ENCODE measurements at places on chromosomes 12 and 14.

DNA sequence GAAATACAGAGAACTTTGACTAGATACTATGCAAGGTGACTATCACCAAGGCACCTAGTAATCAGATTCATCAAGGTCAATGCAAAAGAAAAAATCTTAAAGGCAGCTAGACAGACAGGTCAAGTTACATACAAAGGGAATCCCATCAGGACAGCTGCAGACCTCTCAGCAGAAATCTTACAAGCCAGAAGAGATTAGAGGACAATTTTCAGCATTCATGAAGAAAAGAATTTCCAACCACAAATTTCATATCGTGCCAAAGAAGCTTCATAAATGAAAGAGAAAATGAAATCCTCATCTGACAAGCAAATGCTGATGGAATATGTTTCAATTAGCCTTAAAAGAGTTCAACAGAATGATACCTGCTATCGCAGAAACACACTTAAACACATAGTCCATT lies 913.7 kb downstream of the RPS29 start:
- DNase-seq = no peak

GRCh38 chr14:94945615-94946014 lies 175.7 kb upstream of the GSC start:
- no peak for DNase-seq

DNA sequence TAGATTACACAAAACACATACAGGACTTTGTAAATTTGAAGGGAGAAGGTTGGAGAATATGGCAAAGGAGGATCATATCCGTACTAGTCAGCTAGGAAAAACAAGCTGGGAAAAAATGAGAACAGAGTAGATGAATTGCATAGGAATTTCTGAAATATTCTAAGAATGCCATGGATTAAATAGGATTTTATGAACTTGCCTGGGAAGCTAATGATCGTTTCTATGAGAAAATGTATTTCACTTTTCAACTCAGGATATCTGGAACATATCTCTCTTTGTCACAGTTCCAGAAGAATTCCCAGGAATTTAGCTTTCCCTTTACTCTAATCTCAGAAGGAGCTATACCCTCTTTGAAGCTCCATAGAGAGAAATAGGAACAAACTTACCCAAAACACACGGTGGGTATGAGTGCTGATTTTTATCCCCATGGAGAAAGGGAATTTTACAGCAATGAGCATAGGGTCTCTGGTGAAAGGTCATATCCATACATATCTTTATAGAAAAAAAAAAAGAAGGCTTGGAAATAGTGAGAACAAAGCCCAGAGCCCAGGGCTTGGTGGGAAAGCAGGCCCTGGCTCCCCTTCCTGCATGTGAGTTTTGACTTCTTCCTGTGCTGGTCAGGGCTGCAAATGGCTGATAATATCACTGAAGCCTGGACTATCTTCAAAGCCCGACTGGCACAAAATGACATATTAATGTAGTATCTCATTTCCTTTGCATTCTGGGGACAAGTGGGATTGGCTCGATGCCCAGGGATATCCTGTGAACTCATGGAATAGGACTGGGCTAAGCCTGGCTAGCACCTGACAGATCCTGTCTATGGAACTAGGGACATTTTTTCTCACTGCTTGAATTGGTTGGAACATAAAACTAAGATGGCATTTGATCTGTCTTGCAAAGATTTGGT lies 136.3 kb downstream of the AEBP2 start:
- no peak for DNase-seq

GRCh38 chr12:124506145-124506831 lies 61.1 kb downstream of the NCOR2 start:
- no peak for DNase-seq

DNA sequence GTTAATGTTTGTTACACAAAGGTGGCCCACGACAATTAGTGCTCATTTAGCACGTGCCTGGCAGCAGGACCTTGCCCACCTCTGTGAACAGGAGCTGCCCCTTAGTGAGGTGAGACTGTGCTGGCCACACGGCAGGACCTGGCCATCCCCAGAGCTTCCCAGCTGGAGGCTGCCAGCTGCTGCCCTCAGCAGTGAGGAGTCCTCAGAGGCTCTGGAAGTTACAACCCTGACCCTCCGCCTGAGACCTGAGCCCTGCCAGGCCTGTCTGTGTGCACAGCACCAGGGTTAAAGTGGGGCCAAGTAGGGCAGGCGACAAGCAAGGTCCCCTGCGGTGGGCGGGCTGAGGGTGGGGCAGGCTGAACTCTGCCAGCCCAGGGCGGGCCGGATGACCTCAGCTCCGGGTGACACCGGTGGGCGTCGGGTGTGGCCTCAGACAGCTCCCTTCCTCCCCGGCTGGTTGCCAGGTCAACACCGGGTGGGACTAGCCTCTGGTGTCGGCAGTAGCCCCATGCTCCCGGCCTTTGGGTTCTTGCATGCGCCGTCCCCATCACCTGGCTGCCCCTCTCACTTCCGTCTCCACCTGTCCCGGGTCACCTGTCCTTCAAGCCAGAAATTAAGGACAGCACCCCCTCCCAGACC lies 9.2 kb upstream of the LBHD2 start:
- no peak for DNase-seq

DNA sequence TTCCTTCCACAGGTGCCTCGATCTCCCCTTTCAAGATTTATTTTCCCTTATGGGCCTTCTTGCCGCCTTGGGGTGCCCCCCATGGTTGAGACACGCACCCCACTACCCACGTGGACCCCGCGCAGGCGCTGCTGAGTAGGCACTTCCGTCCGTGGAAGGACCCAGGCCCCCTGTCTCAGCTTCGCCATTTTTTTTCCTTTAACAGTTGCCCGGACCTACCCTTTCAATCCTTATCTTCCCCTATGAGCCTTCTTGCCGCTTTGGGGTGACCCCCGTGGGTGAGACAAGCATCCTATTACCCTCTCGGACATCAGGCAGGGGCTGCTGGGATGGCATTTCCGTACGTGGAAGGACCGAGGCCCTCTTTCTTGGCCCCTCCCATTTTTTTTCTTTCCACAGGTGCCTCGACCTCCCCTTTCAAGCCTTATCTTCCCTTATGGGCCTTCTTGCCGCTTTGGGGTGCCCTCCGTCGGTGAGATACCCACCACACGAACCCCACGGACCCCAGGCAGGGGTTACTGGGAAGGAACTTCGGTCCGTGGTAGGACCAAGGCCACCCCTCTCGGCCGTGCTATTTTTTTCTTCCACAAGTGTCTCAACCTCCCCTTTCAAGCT lies 268.2 kb downstream of the ALG10 start:
- DNase-seq = no peak

GRCh38 chr12:91111366-91112325 lies at the start of gene LUM:
LUM (minus strand) TSS chr12:91111494; CDS start chr12:91108979, 2,515 bp downstream.
- no peak for DNase-seq

DNA sequence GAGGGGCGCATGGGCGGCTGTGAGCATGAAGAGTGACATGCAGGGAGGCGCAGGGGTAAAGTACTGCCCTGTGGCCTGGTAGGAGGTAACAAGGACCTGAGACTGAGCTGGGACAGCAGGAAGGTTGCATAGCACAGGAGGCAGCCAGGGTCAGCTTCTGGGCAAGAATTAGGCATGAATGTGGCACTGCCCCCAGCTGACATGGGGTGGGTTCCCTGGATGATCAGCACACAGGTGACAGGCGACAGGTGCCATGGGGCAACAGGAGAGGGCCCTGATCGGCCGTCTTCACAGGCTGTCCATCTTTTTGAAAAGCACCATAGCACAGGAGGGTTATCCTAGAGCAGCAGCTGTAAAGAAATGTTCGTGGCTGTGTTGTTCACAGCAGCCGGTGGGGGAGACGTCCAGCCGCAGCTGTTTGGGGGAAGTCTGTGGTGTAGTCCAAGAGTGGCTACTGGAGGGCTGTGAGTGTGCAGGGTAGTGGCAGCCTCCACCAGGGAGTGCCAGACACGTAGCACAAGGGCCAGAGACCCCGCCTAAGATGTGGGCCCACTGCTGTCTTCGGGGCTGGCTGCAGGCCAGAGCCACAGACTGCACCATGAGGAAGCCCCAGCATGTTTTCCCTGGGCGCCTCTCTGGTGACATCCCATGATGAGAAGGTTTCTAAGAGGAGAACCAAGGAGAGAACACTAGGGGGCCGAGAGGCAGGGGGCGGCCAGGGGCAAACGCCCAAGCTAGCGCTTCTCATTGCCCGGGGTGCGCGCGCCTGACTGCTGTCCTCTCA lies 8.4 kb downstream of the CLBA1 start:
- DNase-seq = no peak

DNA sequence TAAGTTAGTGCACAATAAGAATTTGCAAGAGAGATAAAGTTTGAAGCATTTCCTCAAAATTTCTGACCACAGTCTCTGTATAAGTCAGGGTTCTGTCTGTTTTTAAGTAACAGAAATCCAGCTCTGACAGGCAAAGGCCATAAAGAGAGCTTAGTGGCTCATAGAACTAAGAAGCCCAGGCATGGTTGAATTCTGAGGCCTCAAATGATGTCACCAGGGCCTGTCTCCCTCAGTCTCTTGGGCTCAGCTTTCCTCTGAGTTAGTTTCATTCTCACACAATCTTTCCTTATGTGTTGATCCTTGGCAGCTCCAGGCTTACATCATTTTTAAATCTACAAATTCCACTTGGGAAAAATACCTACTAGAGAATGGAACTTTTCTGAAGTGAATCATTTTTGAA lies 173.4 kb upstream of the ATP2B1 start:
- DNase-seq = peak; percentile 44

- no peak for DNase-seq
Observed at GRCh38 chr12:62649412-62650138, 182.9 kb downstream of the MON2 start.

DNA sequence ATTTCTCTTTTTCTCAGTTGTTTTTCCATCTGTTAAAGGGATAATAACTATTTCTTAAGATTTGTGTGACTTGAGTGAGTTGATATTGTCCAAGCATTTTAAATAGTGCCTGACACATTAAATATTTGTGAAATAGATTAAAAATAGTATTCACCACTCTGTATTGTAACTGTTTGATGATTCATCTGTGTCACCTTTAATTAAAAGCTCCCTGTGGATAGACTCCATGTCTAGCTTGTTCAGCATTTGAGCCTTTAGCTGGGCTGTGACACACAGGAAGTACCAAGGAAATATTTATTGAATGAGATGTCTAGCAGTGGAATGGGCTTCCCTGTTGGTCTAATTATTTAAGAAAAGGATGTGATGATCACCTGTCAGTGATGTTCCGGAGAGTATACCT lies 1.8 kb upstream of the GLIPR1L2 start:
- no peak for DNase-seq

DNA sequence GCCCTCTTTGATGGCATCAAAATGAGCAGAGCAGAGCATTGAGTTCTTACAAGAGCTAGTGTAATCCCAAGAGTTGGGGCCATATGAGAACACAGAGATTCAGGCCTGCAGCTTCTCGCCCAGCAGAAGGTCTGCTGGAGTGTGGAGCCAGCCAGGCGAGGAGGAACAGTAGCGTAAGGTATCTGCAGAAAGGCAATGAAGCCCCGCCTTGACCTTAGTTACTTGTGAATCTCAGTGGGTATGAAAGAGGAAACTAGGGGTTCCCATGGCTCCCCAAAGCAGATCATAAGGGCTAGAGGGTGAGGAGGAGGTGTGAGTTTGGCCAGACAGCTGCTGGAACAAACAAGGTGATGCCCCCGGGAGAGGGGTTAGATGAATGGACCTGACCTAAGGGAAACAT lies 49.4 kb downstream of the SLC8A3 start:
- DNase-seq = peak; percentile 24

DNA sequence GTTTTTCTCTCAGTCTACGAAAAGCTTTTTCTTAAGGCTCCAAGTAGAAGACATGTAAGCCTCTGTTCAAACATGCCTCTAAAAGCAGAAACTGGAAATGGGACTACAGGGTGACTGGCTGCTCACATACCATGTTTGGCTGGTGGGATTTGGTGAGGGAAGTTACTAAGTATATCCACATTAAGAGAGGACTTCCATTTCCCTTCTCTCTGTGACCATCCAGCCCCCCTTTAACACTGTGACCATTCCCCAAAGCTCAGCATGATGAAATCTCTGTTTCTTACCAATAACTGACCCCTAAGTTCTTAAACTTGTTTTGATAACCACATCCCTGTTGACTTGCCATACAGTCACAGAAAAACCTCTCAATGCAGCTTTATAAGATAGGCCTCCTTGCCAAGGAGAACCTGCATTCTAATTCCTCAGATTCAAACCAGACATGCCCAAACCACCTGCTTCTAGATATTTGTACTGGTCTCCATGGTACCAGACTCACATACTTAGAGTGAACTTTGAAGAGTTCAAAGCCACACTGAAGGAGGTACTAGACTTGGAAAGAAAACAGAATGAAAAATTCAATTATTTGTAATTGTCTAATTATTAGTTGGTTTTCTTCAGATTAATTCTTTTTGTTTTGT lies 102.2 kb downstream of the VEZT start:
- DNase-seq = no peak

DNA sequence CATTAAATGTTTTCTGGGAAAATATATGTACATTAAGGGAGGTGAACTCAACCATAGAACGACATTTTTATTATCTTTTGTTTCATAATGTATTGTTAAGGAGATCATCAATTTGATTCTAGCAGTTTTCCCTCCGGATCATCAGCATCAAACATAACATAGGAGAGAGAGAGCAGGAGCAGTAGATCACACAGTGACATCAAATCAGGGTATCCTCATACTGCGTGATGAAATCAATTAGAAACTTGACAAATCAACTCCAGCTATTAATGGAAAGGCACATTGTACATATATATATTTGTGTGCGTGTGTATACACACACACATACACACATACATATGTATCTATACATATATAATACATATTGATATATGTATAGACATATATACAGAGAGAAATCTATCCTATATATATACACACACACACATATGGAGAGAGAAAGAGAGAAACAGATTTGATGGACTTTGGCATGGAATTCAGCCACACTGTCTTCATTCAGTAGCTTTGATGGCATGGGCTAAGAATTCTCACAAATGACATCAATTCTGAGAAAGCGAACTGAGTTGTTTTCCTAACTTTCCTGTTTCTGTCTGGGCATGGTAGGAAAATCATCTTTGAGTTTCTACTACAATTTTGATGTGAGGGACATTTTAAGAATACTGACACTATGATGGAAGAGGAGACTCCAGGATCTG lies 1302.8 kb upstream of the SEL1L start:
- no peak for DNase-seq

DNA sequence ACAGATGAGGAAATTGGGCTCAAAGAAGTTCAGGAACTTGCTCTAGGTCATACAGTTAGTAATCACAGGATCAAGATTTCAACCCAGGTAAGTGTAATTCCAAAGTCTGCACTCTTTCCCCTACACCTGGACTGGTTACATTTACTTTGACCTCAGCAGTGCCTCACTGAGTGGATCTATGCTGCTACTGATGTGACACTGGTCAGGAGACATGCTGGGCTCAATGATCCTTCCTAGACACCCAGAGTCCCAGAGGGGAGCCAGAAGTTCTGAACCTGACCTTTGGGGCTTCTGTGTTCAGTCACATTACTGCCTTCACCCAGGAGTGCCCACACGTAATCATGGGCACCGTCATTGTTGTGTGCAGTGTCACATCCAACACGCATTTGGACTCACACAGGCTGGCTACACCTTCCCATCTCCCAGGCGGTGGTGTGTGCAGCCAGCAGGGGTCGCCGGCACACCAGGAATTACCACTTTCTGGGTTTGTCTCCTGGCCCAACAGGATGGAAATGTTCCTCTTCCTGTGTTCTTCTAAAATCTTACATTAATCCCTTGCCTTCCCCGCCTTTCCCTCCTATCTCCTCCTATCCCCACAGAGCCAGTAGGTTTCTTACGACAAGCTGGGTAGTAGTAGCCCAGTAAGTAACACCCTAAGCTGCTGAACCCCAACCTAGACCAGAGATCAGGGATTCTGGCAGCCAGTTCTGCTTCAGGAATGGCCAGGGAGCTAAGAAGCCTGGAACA lies 25.6 kb downstream of the CALCOCO1 start:
- peak; percentile 80 for DNase-seq

- no peak for DNase-seq
Observed at GRCh38 chr14:91233936-91234790, 10.3 kb downstream of the GPR68 start.

- no peak for DNase-seq
Observed at GRCh38 chr12:101305226-101305779, 25.4 kb downstream of the UTP20 start.

Data from GM20000 (cell line).